ENCODE measurements at places on chromosomes 7 and 10.

DNA sequence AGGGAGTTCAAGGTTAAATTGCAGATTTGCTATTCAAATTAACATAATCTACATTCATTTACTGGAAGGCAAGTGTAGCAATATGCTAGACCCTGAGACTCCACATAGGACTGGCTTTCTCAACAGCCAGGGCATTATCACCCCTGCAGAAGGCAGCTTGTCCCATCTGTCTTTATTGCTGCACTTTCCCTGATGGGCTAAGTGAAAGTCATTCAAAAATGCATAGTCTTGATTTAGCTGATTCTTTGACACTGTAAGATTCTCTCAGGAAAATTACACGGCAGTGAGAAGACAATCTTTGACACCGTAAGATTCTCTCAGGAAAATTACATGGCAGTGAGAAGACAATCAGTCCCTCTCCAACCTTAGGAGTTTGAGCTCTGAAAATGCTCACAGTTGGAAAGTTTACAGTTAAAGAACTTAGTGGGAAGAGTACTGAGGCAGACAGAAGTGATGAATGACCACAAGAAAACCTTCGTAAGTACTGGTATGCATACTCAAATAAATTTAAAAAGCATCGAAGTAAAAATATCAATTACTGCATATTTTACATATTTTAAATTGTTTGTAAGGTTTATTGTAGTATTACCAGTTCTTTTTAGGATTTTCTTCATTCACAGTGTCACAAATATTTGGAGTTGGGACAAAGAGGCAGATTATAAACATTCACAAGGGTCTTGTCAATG is 88.9 kb downstream of the RAPGEF5 start:
- no peak for DNase-seq

GRCh38 chr7:98641646-98642500 is 24.8 kb downstream of the NPTX2 start:
- DNase-seq: peak; percentile 16

DNA sequence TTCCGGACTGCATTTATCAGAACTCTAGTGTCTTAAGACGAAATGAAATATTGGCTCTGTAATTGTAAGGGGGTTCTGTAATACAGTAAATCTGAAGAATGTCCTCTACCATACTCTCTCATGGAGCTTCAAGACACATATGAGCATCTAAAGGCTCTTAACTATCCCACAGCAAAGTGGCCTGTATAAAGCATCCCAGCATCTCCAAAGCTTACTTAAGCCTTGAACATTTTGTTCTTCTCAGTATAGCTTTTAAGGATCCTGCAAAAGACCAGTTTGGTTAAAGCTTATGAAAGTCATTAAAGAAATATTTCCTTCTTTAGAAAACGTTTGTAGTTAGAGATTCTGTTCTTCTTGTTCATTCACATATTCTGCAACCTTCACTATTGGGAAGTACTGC is 75.1 kb downstream of the HGF start:
- DNase-seq: no peak

DNA sequence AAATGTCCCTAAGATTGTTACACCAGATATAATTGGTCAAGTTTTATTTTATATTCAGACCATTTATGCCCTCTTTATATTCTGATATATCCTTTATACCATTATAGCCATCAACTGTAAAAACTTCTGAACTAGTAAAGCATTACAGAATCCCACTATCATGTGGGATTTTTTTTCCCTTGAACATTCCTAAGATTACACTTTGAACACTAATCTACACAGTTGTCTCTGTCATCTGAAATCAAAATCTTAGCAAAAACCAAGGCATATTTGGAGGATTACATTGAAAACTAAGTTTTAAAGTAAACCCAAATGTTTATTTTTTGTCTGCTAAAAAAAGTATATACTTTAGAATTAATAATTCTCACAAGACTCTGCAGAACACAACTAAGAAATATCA is 116.2 kb upstream of the GPR22 start:
- no peak for DNase-seq

- no peak for DNase-seq
Measured at GRCh38 chr7:89738549-89738948, 415.7 kb upstream of the STEAP1 start.

GRCh38 chr7:84638339-84638697 is 443.7 kb upstream of the SEMA3A start:
- no peak for DNase-seq

GRCh38 chr7:55387062-55387965 is 22.2 kb downstream of the LANCL2 start:
- peak; percentile 37 for DNase-seq

DNA sequence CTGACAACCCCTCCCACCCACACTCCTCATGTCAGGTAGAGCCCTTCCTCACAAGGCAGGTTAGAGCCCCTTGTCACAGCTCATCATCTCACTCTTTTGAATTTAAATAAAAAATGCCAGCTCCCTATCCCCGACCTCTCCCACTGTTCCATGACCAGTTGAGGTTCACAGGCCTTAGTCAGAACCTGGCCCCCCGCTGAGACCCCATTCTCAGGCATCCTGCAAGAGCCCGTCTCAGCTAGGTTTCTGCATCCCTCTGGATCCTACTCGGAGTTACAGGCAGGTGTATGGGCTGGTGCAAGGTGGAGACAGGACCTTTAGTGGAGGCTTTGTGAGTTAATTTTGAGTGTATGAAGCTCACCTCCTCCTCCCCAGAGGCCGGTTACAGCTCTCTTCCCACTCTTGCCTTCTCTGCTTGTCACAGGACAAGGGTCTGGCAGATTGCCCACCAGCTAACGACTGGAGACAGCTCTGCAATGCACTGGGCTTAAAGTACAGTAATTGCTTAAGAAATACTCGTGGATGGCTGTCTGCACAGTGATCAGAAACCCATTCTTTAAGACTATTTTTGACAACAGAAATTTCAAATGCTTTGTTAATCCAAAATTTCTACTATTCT is 394.9 kb upstream of the DPP6 start:
- DNase-seq: no peak

DNA sequence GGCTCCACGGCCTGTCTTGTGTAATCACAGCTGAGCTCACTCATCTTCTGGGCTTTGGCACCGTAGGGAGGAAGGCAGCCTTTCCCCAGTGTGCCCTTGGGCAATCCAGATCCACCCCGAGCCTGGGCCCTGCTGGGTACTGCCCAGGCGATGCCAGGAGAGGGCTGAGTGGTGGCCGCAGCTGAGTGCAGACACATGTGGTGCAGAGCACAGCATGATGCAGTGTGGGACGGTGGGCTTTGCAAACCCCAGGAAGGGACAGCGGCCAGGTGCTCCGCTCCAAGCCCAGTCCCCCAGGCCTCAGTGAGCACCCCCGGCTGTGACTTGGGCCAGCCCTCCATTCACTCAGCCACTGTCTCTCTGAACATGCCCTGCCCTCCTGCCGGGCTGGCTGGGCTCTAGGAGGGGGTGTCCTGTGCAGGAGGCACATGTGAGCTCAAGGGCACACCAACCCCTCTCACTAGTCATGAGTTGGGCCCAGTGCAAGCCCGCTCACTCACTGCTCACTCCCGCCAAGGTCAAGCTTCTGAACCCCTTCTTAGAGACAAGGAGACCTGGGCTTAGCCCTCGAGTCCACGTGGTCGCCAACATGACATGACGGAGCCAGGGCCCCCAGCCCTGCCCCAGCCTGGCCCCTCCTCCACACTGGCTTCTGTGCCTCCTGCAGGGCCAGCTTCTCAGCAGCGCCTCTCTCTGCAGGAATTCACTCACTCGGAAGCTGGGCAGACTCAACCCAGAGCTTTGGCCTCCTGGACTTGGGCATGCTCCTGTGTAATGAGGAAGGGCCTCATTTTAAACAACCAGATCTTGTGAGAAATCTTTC is 77.5 kb upstream of the INSIG1 start:
- no peak for DNase-seq

DNA sequence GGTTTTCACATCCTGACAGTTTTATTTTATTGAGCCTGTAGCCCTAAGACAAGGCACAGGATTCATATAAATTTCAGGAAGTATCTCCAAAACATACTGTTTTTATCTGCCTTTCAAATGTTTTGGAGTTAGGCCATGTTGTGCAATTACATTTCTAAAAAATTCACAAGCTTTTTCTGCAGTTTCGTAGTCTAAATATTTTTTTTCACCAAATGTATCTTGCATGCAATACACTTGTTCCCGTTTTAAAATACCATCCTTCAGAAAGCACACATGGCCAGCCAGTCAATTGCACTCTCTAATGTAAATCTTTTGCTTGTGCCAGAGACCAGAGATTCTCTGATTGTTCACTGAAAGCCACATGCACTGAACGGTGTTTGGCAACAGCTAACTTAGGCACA is 161.5 kb upstream of the PRKCQ start:
- DNase-seq: no peak

DNA sequence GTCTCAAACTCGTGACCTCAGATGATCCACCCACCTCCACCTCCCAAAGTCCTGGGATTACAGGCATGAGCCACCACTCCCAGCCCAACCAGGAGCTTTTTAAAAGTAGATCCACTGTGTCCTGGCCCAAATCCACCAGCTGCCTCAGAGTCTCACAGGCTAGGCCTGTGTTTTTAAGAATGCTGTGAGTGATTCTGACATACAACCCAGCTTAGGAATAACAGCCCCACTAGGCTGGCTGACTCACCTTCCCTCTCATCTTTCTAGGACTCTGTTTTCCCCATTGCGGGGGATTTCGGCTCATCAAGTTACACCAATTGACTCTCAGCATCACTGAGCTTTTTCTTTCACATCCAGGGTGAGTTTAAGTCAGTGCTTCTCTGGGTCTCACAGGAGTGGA is 207.6 kb downstream of the SKIDA1 start:
- DNase-seq: no peak

GRCh38 chr10:12419262-12419847 is 70.0 kb downstream of the CAMK1D start:
- no peak for DNase-seq

Data from NCI-H2171 treated with DMSO at 0.1 percent for 48 hours (cell line).